ENCODE measurements at places on chromosomes 2 and 18. TPM values are rescaled to one million over a fixed set of nuclear protein-coding genes. Genes with fewer than 3 reads are reported as not detected.
A peak's percentile ranks its signal among the peaks of the same experiment; 100 is the strongest.

- H3K27ac ChIP-seq, result no peak overlapping the region
- no peaks in the 10 kb centered on the region for H3K27me3 ChIP-seq
- H3K36me3 ChIP-seq, result no peaks in the 10 kb centered on the region
- DNase-seq, result no peak
Measured at GRCh38 chr2:112147382-112148168, 9.4 kb downstream of the FBLN7 start.

DNA sequence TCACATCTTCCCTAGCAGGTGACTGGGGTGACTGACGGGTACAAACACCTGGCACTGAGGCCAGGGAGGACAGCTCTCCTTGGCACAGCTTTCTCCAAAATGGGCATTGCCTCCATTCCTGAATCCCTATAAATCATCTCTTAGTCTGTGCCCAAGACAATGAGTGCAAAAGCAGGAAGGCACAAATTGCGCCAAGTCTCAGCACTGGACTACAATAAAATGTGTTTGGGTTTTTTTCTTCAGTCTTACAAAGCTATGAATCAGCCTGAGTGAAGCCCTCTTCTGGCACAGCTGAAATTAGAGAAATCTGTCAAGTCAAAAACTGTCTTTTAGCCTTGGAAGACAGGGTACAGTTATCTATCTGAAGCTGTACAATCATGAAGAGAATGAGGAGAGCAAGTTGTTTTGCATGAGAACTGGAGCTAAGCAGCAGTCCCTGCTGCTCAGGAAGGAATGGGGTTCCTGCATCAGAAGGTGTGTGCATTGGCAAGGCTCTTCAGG is 90.8 kb downstream of the EPB41L3 start:
- no peaks in the 10 kb centered on the region for H3K27me3 ChIP-seq
- H3K4me1 ChIP-seq, result no peaks in the 10 kb centered on the region
- DNase-seq, result no peak
- no peak overlapping the region for H3K27ac ChIP-seq

Gene REG3G
- not detected for total RNA-seq

- H3K4me1 ChIP-seq, result no peaks in the 10 kb centered on the region
- no peaks in the 10 kb centered on the region for H3K27me3 ChIP-seq
- H3K27ac ChIP-seq, result no peak overlapping the region
- no peaks in the 10 kb centered on the region for H3K36me3 ChIP-seq
- no peak for DNase-seq
Measured at GRCh38 chr2:45218931-45219339, 209.7 kb upstream of the SIX2 start.

Gene EML6
- 1.7 TPM for total RNA-seq

Gene MC4R
- not detected for total RNA-seq

DNA sequence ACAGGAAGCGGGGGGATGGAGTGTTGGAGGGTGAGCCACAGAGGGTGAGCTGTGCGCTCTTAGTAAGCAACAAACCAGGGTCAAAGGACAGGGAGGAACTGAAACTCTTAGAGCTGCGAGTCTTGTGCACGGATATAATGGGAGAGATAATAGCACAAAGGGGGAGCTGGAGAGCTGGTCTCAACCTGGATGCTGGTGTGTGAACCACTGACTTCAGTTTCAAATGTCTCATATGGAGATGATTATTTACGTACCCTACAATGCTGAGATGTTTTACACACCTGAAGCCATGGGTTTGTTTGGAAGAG is 35.9 kb downstream of the PTGR3 start:
- H3K27ac ChIP-seq, result no peak overlapping the region
- no peak overlapping the region for H3K4me3 ChIP-seq
- DNase-seq, result no peak
- peaks cover 10% of the 10 kb centered on the region for H3K27me3 ChIP-seq
- H3K36me3 ChIP-seq, result no peaks in the 10 kb centered on the region

GRCh38 chr18:55031164-55031563 is 71.9 kb upstream of the CCDC68 start:
- H3K27me3 ChIP-seq, result no peaks in the 10 kb centered on the region
- H3K4me1 ChIP-seq, result no peaks in the 10 kb centered on the region
- H3K27ac ChIP-seq, result no peak overlapping the region
- no peak for DNase-seq
- H3K4me3 ChIP-seq, result no peak overlapping the region
- no peaks in the 10 kb centered on the region for H3K36me3 ChIP-seq

DNA sequence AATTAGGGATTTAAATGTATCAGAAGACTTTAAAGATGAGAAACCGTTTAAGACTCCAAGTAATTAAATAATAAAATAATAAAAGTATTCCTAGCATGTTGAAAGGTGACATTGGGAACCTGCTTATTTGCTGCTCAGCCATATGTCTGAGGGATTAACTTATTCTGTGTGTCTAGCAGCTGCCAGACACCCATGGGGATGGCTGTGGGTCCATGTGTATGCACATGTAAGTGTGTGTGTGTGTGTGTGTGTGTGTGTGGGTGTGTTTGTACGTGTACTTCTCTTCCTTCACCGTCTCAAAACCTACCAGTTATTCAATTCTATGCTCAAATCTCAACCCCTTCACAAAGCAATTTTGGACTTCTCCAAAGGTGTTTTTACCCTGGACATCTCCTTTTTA is 124.5 kb downstream of the SETBP1 start:
- DNase-seq, result no peak
- no peak overlapping the region for H3K27ac ChIP-seq
- no peak overlapping the region for H3K4me3 ChIP-seq
- H3K4me1 ChIP-seq, result peaks cover 5% of the 10 kb centered on the region
- no peaks in the 10 kb centered on the region for H3K36me3 ChIP-seq

- peak within 1 kb of the TSS; percentile 72 for H3K4me3 ChIP-seq
- H3K27me3 ChIP-seq, result no peaks in the 10 kb centered on the region
- peaks cover 13% of the 10 kb centered on the region for H3K4me1 ChIP-seq
- H3K27ac ChIP-seq, result no peak within 1 kb of the TSS
- H3K36me3 ChIP-seq, result peaks cover 4% of the 10 kb centered on the region
Measured at GRCh38 chr2:98935777-98936352, at the start of gene CRACDL. CRACDL (minus strand) TSS chr2:98936225; CDS start chr2:98846800, 89,425 bp downstream.

- H3K36me3 ChIP-seq, result no peaks in the 10 kb centered on the region
- no peak overlapping the region for H3K4me3 ChIP-seq
- H3K27ac ChIP-seq, result no peak overlapping the region
- H3K27me3 ChIP-seq, result peaks cover 6% of the 10 kb centered on the region
- peaks cover 11% of the 10 kb centered on the region for H3K4me1 ChIP-seq
Measured at GRCh38 chr2:234003972-234004617, 46.4 kb upstream of the SPP2 start.

DNA sequence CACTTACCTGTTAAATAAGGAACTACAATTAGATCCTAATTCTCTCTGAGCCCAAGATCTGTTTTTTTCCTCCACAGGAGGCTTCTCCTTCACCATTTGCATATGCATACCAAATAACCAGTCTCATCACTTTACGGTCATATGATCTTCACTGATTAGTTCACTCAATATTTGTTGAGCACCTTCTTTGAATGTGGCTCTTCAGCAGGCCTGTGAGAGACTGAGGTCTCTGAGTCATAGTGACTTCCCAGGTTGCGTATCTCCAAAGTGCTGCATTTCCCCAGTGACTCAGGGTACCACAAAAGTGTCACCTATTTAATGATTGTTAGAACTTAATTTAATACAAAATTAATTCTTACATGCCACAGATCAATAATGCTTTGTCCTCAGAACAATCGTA is 108.8 kb upstream of the TRIB2 start:
- H3K27me3 ChIP-seq, result no peaks in the 10 kb centered on the region
- no peaks in the 10 kb centered on the region for H3K36me3 ChIP-seq
- no peak overlapping the region for H3K4me3 ChIP-seq
- H3K27ac ChIP-seq, result no peak overlapping the region
- H3K4me1 ChIP-seq, result peaks cover 5% of the 10 kb centered on the region

DNA sequence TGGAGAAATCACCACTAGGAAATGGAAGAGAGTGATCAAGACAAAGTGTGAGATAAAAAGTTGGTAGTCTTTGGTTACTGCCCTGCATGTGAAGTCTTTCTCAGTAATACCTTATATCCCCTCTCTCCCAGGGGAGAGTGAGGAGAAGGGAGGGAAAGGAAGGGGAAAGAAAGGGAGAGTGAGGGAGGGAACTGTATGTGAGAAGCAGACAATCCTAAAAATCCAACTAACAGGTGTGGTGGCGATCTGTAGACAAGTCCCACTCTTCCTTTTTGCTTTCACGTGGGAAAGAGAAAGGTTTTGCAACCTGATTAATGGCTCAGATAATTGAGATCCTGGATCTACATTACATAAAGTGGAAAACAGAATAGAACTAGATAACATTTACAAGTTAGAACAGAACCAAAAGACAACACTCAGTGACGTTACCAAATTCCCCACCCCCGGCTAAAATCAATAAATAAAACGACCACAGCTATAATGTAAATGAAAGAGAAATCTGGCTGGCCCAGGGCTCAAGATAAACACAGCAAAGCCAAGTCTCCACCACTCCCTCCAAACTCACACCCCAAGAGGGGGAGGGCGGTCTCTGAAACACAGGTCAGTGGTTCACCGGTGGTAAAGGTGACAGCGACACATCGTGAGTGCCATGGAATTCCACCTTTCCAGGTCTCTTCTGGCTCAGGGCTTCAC is 10.0 kb upstream of the APCDD1 start:
- no peaks in the 10 kb centered on the region for H3K4me1 ChIP-seq
- no peak overlapping the region for H3K27ac ChIP-seq
- no peaks in the 10 kb centered on the region for H3K36me3 ChIP-seq
- no peaks in the 10 kb centered on the region for H3K27me3 ChIP-seq
- no peak overlapping the region for H3K4me3 ChIP-seq
- DNase-seq, result no peak

Gene RGPD8
- 13.9 TPM for total RNA-seq

DNA sequence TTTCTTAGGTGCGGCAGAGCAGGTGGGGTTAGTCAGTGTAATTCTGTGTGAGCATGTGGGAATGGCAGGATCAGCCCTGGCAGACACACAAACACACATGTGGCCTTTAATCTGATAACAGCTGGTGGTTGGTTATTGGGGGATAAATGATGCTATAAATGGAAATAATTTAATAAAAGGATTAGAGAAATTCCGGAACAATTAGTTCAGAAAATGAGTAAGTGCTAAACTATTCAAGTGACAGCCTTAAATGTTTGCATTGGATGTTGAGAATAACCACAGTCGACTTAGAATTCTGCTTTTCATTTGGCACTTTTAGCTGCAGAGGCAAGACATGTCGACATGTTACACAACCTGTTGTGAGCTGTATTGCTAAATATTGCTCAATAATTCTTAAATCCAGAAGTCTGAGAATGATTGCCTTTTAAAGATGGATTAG is 7.2 kb downstream of the SMYD1 start:
- peak; percentile 66 for DNase-seq
- no peaks in the 10 kb centered on the region for H3K36me3 ChIP-seq
- H3K4me1 ChIP-seq, result peaks cover 14% of the 10 kb centered on the region
- no peak overlapping the region for H3K4me3 ChIP-seq

- H3K4me3 ChIP-seq, result no peak overlapping the region
- no peak overlapping the region for H3K27ac ChIP-seq
- peaks cover 19% of the 10 kb centered on the region for H3K4me1 ChIP-seq
- peak; percentile 53 for DNase-seq
Measured at GRCh38 chr2:164625378-164625971, 4.2 kb upstream of the GRB14 start.

Gene LRRTM1
- total RNA-seq, result not detected

- no peak overlapping the region for H3K4me3 ChIP-seq
- H3K36me3 ChIP-seq, result no peaks in the 10 kb centered on the region
- peak overlapping the region; percentile 46 for H3K27ac ChIP-seq
- no peaks in the 10 kb centered on the region for H3K27me3 ChIP-seq
- peaks cover 12% of the 10 kb centered on the region for H3K4me1 ChIP-seq
Measured at GRCh38 chr18:3810296-3810695, 360.3 kb downstream of the TGIF1 start.

DNA sequence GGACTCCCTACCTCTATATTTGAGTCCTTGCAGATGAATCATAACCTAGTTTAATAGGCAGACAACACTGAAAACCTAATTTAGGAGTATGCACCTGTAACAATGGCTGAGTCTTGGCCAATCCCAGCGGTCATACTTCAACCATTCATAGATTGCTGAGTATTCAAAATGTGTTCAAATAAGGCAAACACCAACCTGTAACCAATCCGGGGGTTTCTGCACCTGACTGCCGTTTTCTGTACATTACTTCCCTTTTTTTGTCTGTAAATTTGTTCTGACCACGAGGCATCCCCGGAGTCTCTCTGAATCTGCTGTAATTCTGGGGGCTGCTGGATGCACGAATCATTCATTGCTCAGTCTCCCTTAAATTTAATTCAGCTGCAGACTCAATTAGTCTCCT is 338.6 kb downstream of the STK39 start:
- no peak for DNase-seq
- no peaks in the 10 kb centered on the region for H3K36me3 ChIP-seq
- H3K4me1 ChIP-seq, result no peaks in the 10 kb centered on the region
- no peak overlapping the region for H3K27ac ChIP-seq
- H3K4me3 ChIP-seq, result no peak overlapping the region

GRCh38 chr2:30886080-30886479 is 78.8 kb upstream of the CAPN13 start:
- DNase-seq, result peak; percentile 61
- no peak overlapping the region for H3K4me3 ChIP-seq
- H3K27ac ChIP-seq, result no peak overlapping the region
- no peaks in the 10 kb centered on the region for H3K36me3 ChIP-seq

Gene IL1RN
- 0.39 TPM for total RNA-seq

DNA sequence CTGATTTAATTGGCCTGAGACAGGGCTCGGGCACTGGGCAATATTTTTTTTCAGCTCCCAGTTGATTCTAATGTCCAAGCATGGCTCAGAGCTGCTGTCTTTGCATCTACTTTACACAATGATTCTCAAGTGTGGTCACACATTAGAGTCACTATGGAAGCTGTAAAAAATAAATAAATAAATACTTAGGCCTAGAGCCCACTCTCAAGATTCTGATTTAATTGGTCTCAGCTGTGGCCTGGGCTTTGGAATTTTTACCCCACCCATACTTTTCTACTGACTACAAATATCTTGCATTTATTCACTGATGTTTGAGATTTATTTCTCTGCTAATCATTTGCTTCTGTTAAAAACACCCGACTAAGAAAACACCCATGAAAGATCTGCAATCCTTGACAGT is 145.7 kb upstream of the SRD5A2 start:
- H3K27ac ChIP-seq, result no peak overlapping the region
- H3K36me3 ChIP-seq, result no peaks in the 10 kb centered on the region
- H3K27me3 ChIP-seq, result peaks cover 6% of the 10 kb centered on the region
- no peaks in the 10 kb centered on the region for H3K4me1 ChIP-seq
- no peak for DNase-seq

DNA sequence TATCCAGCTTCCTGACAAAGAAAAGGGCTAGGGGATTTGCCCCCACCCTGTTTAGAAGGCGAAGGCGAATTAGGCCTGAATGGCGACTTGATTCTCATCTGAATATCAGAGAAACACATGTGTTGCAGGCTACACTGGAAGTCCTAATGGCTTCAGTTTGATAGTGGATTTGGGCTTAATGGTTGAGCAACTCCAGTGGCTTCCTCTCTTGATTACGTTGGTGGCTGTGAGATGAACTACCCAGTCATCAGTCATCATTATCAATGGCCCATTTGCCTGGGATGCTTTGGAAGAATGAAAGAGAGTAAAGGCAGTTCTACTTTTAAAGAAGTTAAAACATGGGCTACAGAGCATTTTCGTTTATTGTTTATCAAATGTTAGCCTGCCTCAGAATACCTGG is 60.9 kb upstream of the IL1R1 start:
- H3K27ac ChIP-seq, result peak overlapping the region; percentile 75
- H3K27me3 ChIP-seq, result no peaks in the 10 kb centered on the region
- no peak for DNase-seq
- no peaks in the 10 kb centered on the region for H3K36me3 ChIP-seq
- no peak overlapping the region for H3K4me3 ChIP-seq

All from MCF 10A (cell line).